ENCODE measurements at places on chromosomes 1 and 21.

DNA sequence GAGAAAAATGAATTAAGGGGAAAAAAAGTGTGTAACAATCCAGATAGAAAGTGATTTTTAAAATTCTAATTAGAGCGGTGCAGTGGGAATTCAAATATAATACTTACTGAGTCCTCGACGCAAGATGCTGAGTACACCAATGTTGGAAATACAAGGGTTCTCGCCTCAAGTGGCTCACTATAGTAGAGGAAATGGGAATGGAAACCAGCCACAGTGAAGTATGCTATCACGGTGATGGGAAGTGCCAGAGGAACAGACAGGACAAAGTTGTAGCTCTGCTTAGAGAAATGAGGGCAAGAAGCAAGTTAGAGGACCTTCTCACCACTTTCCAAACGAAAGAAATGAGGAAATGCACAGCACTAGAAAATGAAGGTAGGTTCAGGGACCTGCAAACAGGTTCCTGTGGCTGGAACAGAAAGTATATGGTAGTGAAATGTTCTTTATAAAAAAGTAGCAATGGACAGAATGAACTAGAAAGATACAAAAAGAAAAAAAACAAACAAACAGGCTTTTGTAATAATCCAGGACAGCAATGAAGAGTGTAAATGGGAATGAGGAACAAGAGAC, 13.5 kb downstream of the EGLN1 start:
- no peak for DNase-seq

GRCh38 chr1:55007625-55008024, 8.9 kb downstream of the BSND start:
- DNase-seq: no peak

- no peak for DNase-seq
Observed at GRCh38 chr1:46822248-46822826, 23.5 kb downstream of the CYP4B1 start.

DNA sequence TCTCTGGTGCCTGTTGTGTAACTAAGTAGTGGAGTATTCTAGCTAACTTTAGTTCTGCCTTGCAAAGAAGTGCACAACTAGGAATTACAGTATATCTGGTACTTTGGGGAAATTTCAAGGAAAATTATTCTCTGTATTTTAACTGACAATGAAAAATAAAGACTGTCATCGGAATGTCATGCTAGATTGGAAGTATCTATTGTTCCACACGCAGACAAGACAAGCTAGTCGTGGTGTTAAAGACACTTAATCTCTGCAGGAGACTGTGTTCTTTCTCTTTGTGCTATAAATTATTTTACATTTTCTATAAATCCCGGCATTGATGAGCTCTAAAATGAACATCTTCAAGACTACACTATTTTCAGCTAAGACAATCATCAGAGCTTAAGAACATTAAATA, 1068.8 kb upstream of the ADGRL4 start:
- DNase-seq: no peak

DNA sequence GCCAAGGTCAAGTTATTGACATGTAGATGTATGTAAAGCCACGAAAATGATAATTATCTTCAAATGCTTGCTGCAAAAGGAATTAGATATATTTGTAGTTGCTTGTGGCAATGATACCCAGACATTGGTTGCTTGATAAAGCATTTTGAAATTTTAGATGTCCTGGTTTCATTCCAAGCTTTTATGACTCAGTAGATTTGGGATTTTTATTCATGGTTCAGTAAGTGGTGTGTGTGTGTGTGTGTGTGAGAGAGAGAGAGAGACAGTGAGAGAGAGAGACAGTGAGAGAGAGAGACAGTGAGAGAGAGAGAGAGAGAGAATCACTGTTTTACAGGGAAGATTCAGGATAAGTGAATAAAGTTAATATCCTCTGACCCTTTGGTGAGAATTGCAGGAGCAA, 498.2 kb upstream of the C1orf87 start:
- DNase-seq: no peak
